ENCODE measurements at places on chromosomes 3 and 15. TPM values are rescaled to one million over a fixed set of nuclear protein-coding genes. Genes with fewer than 3 reads are reported as not detected.

Gene SRGAP3
- total RNA-seq = 3.4 TPM

Gene LXN
- 7.7 TPM for total RNA-seq

Gene CHDH
- 8.2 TPM for total RNA-seq

Gene DENND4A
- 4.7 TPM for total RNA-seq

Gene RNF7
- 126 TPM for total RNA-seq

Gene SLC51A
- 5.6 TPM for total RNA-seq

Gene STARD5
- 2.4 TPM for total RNA-seq

Gene UMPS
- total RNA-seq = 56.4 TPM

Gene SOX2
- 316 TPM for total RNA-seq

Gene P3H2
- 41.5 TPM for total RNA-seq

Gene OCA2
- 0.31 TPM for total RNA-seq
